Calu3 (cell line): ENCODE measurements at places on chromosomes 6 and 20. TPM values are rescaled to one million over a fixed set of nuclear protein-coding genes. Genes with fewer than 3 reads are reported as not detected.
A peak's percentile ranks its signal among the peaks of the same experiment; 100 is the strongest.

MYLK2 gene
- total RNA-seq = 1.3 and 1.5 TPM in 2 replicates

HLA-DPA1 gene
- total RNA-seq = 29.2 and 46.4 TPM in 2 replicates

GRCh38 chr6:130390890-130391289 is 25.1 kb downstream of the TMEM200A start:
- no peak overlapping the region for H3K4me3 ChIP-seq
- H3K27me3 ChIP-seq = peaks cover 62% of the 10 kb centered on the region
- DNase-seq = no peak
- no peak overlapping the region for H3K27ac ChIP-seq
- H3K36me3 ChIP-seq = no peaks in the 10 kb centered on the region

DNA sequence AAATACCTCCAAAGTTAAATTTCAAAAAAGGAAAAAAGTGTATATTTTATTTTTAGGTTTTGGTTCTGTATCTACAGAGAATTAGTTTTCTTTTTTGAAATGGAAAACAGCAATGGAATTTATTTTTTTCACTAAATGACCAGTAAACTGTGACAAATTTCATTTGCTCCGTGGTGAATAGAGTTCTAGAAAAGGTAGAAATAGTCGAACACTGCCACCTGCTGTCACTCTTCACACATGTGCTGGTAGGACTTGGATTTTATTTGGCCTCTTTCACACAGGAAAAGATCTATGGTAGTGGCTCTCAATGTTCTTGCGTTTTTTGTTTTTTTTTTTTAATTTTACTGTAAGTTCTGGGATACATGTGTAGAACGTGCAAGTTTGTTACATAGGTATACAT is 312.5 kb downstream of the EYA4 start:
- no peaks in the 10 kb centered on the region for H3K36me3 ChIP-seq
- peak; percentile 60 for DNase-seq
- H3K4me1 ChIP-seq = peaks cover 33% of the 10 kb centered on the region
- H3K4me3 ChIP-seq = no peak overlapping the region

DNA sequence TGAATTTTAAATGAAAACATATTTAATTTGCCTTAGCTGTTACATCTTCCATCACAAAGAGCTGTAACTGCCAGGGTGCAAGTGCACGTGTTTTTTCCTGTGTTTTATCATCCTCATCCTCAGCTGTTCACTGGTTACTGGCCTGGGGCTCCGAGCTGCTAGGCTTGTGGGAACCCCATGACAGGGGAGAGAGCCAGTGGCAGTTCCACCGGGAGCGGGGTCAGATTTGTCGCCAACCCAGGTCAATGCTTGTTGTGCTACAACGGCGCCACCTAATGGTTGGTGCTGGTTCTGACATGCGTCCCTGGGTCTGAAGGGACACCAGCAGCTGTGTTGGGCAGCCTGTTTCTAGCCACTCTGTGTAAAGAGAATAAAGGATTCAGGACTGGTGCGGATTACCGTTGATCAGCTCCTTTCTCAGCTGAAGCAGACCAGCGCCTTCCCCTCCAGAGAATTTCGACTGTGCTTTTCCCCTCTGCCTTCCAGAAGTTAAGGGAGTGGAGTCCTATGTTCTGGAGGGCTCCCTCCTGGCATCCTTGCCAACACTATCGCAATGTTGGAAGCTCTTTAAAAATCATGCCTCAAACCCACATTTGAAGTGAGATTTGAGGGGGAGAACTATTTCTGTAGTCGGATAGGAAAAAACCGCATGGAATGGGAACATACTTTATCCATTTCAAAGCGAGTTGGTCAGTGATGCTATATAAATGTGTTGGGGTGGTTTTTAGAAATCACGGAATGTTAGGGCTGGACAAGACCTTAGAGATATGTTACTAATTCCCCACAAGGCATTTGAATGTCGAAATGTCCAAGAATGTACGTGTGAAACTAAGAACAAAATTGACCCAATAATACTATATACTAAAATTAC is 32.1 kb downstream of the SUMO4 start:
- H3K4me3 ChIP-seq = no peak overlapping the region
- peak; percentile 85 for DNase-seq
- no peaks in the 10 kb centered on the region for H3K36me3 ChIP-seq
- H3K4me1 ChIP-seq = no peaks in the 10 kb centered on the region

GRCh38 chr6:71053475-71053874 is 96.6 kb upstream of the B3GAT2 start:
- no peaks in the 10 kb centered on the region for H3K4me1 ChIP-seq
- H3K36me3 ChIP-seq = no peaks in the 10 kb centered on the region
- no peak overlapping the region for H3K4me3 ChIP-seq
- H3K27ac ChIP-seq = no peak overlapping the region
- no peak for DNase-seq
